ENCODE measurements at places on chromosomes 3 and 15.

- no peak for DNase-seq
Measured at GRCh38 chr15:77748078-77749064, 115.7 kb upstream of the LINGO1 start.

GRCh38 chr3:174035328-174035886 lies 637.9 kb downstream of the NLGN1 start:
- DNase-seq: no peak

DNA sequence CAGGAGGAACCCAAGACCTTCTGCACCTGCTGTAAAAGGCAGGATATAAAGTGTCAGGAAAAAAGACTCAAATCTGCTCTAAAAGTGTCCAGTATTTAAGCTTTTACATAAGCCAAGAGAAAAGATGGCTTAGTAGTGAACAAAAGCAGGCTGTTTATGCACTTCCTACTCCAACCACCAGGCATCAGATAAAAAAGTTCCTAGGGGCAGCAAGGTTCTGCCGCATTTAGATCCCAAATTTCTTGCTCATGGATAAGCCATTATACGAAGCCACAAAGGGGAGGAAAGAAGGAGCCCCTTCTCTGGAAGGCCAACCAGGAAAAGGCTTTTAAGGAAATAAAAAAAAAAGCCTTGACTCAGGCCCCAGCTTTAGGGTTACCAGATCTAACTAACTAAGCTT lies 10.6 kb upstream of the SLC9C1 start:
- no peak for DNase-seq

- no peak for DNase-seq
Measured at GRCh38 chr15:62190274-62190673, 25.2 kb upstream of the C2CD4B start.

- no peak for DNase-seq
Measured at GRCh38 chr3:149701206-149701976, 43.6 kb upstream of the WWTR1 start.

DNA sequence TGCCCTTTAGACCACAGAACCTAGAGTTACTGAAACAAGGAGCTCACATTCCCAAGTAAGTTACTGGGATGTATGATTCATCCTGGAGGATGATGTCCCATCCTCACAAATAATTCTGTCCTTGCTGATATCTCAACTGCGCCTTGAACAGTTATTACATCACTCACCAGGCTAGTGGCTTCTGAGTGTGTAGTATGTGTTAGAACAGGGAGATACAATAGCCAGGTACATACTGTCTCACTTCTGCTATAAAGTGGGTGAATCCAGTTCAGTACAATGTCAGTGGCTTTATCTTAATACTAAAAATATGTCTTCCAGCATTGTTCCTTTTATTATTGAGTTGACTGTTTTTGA lies 483.2 kb upstream of the FRG2C start:
- DNase-seq: no peak

GRCh38 chr15:78681281-78682003 lies 40.4 kb upstream of the CHRNB4 start:
- DNase-seq: no peak

DNA sequence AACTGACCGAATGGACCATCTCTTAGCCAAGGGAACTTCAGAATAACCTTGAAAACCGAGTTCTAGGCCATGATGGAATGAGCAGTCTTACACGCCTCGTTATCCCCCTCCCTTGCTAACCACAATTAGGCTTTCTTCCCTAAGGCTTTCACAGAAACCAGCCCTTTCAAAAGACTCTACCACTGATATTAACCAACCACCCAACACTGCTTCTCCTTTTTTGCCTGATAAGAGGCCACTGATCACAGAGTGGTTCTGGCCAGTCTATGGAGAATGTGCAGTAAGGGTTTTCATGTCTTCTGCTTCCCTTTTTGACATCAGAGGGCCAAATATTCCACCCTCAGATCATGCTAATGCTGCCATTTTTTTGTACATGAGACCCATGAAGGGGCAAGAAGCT lies 59.3 kb downstream of the MCF2L2 start:
- no peak for DNase-seq

DNA sequence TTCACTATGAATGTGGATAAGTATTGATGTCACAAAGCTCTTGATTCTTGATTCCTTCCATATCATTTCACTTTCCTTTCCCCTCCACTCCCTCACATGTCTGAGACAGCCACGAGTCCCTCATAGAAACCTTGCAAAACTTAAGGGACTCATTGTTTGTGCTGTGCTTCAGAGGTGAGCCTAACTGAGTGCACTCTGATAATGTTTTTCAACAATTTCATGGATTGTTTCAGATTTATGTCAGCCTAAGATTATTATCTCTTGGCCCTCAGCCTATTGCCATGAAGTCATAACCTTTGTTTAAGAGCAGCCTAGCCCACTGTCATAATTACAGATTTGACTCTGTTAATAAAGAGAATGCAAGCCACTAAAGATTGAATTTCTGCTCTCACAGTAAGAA lies 363.6 kb downstream of the MECOM start:
- DNase-seq: no peak

GRCh38 chr15:52649686-52650085 lies 29.5 kb downstream of the ATOSA start:
- DNase-seq: no peak

All from globus pallidus (tissue), 1 donor.